ELF-1 (cell line): ENCODE measurements at places on chromosomes 5 and 9.

DNA sequence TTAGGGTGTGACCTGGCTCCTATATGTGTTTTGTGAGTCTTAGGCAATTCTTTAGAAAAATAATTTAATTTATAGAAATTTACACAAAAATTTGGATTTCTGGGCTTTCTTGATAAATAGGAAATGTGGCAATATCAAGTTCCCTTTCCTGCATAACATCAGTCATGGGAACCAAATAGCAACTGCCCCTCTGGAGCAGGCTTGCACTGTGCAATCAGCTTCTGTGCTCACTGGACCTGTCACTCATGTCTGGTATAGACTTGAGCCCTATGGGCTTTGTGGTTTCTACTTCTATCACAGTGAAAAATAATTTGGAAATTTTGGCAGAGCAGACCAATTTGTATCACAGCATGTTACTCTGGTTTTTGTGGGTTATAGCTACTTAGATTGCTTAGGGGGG, 131.7 kb downstream of the ADGRV1 start:
- no peak for DNase-seq

DNA sequence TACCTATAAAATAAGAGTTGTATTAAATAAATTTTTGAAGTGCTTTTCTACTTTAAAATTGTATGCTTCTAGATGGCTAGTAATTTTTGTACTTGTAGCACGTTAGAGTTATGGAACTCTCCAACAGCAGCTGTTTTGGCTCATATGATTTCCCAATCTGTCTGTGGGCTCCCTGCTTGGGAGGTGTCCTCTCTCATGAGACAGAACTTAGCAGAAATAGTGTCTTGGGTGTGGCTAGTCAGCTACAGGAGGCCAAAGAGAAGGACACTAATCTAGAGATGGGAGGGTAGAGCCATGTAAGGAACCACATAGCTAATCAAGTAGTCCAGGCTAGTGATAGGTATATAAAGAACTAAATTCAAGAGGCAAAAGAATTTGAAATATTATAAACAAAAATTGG, 78.4 kb upstream of the DAB2 start:
- DNase-seq: no peak

DNA sequence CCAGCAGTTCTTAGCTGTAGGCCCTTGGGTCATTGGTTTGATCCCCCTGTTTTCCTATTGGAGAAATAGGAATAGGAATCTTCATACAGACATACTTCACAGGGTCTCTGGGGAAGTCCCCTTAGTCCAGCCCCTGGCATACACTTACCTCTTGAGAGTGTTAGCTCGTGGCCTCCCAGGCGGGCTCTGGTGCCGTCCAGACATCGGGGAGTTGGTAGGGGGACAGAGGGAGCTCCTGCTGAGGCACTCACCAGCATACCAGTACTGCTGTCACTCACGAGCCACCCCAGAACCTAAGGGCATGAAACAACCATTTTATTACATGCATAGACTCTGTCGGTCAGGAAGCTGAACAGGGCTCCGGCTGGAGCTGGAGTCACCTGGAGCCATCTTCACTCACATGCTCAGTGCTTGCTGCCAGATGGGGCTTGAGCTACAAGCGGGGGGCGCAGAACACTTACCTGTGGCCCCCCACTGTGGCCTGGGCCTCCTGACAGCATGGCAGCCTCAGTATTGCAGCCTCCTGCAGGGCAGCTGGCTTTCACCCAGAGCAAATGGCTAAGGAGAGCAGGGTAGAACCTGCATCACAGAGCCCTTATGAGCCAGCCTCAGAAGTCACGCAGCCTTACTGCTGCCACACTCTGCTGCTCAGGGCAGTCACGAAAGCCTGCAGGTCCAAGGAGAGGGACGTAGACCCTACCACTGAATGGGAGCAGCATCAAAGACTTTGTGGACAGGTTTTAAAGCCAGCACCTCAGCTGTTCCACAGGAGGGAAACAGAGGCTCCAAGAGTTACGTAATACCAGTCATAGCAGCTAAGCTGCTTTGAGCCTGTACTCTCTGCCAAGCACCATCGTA, 58.3 kb upstream of the ANGPTL2 start:
- no peak for DNase-seq

DNA sequence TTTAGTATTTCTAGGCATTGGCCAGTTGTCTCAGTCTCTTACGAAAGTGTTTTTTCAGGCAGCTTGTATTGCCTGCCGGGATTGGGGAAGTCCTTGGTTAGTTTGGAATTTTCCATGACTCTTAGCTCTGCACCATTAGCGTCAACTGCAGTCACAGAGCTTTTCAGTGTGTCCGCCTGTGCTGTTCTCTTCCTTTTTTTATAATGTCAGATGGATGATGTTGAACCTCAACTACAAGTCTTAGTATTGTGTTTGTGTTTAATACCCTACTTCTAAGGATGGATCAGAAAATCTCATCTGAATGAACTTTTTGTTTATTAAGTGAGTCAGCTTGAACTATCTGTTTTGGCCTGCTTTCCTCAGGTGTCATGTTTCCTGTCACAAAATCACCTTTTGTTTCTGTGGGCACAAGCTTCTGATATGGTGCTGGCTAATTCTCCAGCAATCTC, 33.1 kb downstream of the ATP6V0E1 start:
- DNase-seq: no peak

DNA sequence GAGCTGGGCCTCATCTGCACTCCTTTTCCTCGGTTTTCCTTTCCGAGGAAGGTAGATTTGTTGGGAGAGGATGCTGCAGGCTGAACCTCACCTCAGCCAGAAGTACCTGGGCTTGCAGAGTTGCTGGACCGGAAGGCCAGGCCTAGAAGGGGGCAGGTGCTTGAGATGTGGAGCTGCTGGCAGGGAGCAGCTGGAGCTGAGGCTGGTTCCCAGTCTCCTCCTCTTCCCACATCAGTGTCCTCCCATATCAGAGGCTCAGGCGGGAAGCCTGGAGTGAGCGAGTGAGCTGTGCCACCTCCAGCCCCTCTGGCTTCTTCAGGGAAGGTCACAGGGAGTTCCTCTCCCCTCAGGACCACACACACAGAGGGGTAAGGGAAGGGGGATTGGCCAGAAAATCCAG, 259.4 kb downstream of the GADD45G start:
- no peak for DNase-seq

DNA sequence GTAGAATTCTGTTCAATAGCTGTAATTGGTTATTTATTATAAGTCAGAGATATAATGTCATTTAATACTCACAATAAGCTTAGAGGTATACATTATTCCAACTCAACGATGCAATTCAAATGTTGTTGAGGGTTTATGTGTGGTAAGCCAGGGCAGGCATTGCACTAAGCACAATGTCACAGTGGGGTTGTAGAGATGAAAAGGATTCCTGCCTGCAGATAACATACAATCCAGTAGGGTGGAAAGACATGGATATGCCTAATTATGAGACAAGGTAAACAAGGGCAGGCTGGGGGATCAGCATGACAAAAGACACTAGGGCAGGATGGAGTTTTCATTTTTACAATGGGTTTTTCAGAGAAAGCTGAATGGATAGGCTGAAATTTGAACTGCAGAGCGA, 98.7 kb upstream of the PALM2AKAP2 start:
- DNase-seq: no peak

DNA sequence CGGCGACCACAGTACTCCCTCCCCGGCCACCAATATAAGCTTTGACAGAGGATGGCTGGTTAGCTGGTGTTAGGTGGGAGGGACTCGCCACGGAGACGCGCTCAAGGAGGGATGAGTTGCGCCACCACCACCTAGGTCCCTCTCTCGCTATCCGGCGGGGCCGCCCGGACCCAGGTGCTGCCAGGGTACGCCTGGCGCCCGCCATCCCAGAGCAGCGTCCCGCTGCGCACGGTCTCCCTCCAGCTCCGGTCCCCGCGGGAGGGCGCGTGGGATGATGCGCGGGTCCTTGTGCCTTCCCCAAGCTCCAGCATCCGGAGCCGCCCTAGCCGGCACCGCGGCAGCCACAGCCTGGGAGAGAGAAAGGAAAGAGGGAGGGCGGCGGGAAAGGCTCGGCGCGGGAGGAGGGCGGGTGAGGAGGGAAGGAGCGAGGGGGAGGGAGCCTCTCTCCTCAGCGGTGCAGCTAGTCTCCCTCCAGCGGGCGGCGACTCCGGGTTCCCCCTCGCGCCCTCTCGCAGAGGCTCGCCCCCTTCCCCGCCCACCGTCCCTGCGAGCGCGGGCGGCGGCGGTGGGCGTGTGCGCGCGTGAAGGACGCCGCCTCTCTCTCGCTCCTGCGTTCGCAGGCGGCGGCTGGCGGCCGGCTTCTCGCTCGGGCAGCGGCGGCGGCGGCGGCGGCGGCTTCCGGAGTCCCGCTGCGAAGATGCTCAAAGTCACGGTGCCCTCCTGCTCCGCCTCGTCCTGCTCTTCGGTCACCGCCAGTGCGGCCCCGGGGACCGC, at the start of gene CAMK4:
Gene CAMK4, plus strand, starts transcription at position 598 of the 774 bp plus-strand sequence. Its CDS starts 100 bp downstream, at position 698.
- peak; percentile 76 for DNase-seq

GRCh38 chr9:84179531-84179930, 161.0 kb downstream of the SLC28A3 start:
- no peak for DNase-seq

DNA sequence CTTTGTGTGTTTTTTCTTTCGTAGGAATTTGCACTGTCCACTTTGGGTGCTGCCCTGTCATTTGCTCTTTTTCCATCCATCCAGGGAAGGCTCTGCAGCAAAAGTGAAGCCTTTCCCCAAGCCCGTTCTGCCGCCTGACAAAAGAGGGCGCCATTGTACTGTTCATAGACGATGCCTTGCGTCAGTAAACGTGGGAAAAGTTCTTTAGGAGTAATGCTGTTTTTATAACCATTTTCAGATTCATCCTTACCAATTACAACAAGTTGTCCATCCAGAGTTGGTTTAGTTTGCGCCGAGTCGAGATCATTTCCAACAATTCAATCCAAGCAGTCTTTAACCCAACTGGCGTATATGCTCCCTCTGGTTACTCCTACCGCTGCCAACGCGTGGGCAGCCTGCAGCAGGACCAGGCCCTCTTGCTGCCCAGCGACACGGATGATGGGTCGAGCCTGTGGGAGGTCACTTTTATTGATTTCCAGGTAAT, 34.3 kb upstream of the RPS23 start:
- peak; percentile 82 for DNase-seq

- no peak for DNase-seq
Observed at GRCh38 chr5:38535845-38536244, 20.6 kb downstream of the LIFR start.

GRCh38 chr5:58921159-58921558, 338.3 kb downstream of the RAB3C start:
- no peak for DNase-seq

DNA sequence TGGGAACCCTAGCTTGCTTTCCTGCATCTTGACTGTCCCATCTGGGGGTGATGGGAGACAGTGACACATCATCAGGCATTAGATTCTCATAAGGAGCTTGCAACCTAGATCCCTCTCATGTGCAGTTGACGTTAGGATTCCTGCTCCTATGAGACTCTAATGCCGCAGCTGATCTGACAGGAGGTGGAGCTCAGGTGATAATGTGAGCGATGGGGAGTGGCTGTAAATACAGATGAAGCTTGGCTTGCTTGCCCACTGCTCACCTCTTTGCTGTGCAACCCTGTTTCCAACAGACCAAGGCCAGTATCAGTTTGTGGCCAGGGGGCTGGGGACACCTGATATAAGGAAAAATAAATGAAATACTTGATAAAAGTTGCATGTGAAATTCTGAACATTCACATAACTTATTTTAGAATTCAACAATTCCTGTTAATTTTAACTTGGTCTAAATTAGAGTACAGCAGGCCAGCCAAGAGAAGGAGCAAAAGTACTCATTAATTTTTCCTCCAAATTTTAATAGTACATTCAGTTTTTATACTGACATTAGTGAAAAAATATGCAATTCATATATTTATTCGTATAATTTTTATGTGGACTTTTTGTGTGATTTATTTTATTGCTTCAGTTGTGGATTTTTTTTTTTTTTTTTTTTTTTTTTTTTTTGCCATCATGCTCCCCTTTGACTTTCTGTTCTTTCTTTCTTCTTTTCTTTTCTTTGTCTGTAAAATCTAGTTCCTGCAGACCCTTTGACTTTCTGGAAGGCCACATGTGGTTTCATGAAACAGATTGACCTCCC, 11.4 kb downstream of the PAM start:
- no peak for DNase-seq

DNA sequence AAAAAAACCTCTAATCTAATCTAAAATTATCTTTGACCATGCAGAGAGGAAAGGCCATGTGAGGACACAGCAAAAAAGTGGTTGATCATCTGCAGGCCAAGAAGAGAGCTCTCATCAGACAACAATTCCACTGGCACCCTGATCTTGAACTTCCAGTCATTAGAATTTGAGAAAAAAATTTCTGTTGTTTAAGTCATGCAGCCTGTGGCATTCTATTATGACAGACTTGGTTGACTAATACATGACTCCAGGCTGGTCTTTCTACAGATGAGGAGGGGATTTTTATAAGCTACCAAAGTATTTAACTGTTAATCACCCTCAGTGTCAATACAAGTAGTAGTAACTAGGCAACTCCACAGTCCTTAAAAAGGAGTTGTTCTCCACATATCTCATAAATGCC, 358.5 kb upstream of the RGMB start:
- no peak for DNase-seq

DNA sequence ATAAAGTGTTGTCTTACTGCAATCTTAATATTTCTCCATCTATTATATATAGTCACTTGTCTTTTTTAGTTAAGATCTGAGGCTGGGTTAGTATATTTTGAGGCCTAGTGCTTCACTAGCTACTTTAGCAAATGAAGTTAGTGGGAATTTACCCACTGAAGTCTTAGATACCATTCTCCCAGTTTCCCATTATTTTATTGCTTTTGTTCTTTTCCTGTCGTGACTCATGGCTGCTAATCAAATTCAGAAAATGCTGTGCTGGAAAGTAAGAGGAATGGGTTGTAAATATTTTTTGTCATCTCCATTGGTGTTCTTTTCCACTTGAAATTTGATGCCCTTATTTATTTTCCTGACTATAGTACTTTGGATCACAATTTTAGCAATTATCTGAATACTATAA, 14.2 kb downstream of the TCERG1 start:
- no peak for DNase-seq

DNA sequence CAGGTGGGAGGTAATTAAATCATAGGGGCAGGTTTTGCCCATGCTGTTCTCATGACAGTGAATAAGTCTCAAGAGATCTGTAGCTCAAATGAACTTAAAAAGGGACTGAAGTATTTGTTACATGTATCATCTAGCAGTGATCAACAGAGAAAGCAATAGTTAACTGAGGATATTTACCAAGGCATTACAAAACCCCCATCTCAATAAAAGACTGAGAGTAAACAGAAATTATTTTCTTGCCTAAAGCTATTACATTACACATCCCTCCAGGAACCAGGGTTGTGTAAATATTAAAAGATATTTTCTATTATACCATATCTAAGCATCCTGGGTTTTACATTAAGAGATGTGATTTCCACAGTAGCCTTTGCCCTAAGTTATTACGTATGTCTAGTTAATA, 169.9 kb downstream of the CTNND2 start:
- no peak for DNase-seq
